ENCODE measurements at places on chromosomes 7 and 10.

DNA sequence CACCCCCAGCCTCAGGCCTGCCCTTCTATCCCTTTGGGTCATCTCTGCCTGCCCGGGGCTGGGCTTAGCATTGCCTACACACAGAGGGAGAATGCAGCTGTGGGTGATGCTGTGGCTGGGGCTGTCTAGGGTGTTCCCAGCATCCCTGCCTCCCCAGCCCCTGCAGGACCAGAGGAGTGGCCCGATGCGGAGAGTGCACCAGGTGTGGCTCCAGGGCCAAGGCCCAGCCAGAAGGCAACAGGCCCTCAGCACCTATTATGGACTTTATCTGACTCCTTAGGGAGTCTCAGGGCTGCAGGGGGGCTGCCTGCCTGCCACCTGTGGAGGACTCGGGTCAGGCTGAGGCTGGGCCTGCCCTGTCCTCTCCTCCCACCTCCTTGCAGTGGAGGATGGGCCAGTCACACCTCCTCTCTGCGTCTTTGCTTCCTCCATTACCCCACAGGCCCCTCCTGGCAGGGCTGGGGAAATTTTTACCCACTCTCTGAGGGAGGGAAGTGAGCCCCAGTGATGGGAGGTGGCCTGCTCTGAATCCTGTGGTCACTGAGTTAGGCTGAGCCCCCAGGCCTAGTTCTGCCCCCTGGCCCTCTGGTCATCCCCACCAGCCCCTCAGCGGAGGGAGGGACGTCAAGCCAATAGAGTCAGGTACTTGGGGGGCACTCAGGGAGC is 92.9 kb upstream of the PCBD1 start:
- no peak for DNase-seq

- DNase-seq = no peak
These were observed 6.0 kb upstream of the LIPA start for GRCh38 chr10:89257581-89257980.

DNA sequence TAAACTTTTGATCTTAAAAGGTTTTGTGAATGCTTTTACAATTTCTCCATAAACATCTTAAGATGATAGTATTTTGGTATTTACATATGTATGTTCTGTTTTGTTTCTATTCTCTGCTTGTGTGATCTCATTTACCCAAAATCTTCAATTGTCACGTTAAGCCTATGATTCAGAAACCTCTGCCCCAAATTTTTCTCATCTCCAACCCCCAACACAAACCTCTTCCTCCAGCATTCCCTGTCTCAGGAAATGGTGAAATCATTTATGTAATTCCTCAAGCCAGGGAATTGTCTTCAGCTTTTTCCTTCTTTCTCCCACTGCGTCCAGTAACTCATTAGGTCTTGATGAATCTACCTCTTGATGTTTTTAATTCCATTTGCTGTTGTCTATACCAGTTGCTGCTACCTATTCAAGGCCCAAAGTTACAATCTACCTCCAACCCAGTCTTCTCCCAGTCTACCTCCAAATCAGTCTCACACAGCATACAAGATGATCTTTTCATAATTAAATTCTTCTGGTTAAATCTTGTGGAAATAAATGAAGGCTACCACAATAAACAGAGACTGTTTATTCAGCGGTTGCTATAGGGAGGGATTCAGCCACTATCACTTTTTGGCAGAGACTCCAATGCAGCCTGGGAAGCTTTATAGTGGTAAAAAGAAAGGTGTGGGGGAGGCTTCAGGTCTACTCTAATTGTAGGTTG is 5.8 kb downstream of the CFAP69 start:
- DNase-seq = no peak

DNA sequence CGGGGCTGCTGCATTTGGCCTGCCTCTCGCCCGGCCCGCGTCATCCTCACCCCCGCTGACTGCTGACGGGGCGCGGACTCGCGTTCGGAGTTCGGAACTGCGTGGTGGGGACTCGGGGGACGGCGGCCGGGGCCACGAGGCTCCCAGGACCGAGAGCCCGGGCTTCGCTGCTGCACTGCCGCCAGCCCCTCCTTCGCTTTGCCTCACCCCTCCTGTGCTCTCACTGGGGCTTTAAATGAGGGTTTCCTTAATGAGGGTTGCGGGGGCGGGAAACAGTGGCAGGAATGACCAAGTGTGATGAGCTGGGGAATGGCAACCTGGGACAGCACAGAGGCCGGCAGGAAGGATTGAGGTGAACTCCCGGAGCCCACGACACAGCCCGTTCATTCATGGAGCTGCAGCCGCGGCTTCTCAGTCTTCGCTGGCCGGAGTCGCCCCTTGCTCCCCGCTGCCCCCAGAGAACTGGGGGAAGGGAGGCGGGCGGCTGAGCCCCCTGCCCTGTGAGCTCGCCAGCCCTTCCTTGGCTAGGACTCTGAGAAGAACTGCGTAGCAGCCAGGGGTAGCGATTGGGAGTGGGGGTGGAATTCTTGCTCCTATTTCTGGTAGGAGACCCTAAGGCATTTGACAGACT is 1.5 kb upstream of the LRRC4 start:
- no peak for DNase-seq

DNA sequence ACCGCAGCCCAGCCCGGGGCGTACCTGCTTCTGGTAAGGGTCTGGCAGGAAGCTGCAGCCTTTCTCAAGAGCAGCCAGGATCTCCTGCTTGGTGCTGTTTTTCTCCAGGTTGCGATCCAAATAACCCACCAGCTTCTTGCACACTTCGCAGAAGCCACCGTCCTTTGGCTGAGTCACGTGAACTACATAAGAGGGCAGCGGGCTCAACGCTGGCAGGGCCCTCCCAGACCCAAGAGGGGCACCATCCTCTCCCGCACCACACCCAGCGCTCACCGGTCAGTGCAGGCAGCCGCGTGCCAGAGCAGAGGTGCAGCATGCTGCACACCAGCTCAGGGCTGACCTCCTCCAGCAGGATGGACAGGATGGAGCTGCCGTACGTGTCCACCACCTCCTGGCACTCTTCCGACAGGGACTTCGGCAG is 31.6 kb downstream of the PSAP start:
- DNase-seq = no peak

- no peak for DNase-seq
These were observed 272.3 kb upstream of the RNF32 start for GRCh38 chr7:156368053-156368843.

DNA sequence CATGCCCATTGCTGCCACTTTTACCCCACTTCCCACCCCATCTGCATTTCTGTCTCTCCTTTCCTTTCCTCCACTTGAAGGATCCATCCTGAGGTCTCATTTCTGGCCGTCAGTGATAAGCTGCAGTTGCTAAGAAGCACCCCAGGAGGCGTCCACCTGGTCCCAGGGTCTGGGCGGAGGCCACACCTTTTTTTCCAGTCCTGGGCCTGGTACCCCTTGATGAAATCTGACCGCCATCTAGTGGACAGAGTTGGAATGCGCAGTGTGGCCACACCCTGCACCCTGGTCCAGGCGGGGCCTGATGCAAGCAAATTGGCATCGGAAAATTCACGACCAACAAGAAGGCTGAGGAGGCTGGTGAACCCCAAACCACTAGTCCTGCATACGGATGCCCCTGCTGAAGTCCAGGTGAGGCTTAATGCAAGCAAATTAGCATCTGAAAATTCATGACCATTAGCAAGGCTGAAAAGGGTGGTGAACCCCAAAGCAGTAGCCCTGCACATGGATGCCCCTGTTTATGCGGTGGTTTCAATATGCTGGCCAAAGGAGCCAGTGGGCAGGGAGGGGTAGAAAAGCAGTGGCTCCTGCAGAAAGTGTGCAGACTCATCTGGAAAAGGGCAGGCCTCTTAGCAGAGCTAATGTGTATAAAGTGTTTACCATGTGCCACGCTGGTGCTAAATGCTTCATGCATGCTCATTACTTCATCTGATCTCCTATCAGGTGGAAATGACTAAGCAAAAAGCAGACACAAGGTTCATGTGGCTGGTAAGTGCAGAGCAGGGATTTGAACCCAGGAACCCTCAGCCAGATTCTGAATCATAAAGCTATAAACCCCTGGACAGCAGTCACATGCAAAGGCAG is 43.2 kb downstream of the GPAM start:
- peak; percentile 17 for DNase-seq

GRCh38 chr7:3722396-3722922 is 421.4 kb downstream of the SDK1 start:
- no peak for DNase-seq

GRCh38 chr10:88831709-88832108 is 19.9 kb downstream of the ANKRD22 start:
- DNase-seq = no peak

DNA sequence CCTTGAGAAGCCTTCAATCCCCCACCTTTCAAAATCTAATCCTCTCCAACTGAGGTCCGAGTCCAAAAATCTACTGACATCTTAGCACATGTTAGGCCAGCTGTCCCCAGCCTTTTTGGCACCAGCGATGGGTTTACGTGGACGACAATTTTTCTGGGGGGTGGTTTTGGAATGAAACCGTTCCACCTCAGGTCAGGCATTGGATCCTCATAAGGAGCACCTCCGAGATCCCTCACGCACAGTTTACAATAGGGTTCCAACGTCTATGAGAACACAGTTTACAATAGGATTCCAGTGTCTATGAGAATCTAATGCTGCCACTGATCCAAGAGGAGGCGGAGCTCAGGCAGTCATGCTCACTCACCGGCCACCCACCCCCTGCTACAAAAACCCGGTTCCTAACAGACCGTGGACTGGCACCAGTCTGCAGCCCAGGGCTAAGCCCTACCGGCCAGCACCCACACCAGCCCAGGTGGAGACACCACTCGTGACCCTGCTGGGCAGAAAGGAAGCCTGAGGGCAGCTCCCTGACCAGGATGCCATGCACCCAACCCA is 107.6 kb downstream of the DIP2C start:
- no peak for DNase-seq

DNA sequence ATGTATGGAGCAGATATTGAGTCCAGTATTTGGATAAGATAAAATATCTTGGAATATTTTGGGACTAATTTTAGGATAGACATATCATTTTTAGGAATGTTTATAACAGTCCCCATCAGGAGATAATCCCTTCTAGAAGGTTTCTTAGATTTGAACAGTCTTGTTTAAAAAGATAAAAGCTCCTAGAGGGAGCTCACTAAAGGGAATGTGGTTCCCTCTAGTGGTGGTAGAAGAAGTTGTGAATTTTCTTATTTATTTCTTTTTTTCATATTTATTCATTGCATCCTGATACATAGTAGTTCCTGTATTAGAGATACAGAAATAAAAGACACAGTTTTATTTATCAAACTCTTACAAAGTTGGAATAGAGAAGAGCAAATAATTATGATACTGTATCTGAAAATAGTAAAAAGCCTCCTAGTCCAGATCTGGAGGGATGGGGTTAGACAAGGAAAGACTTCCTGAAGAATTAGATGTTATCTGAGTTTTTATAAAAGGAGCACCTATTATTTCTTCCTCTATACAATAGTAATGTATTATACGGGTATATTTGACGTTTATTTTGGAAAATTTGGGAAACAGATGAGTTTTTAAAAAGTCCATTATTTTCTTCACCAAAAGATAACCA is 24.5 kb upstream of the KLF14 start:
- DNase-seq = peak; percentile 58

Measured in NCI-H1092 treated with DMSO at 0.1 percent for 48 hours (cell line).